ENCODE measurements at places on chromosomes 2 and 18.

DNA sequence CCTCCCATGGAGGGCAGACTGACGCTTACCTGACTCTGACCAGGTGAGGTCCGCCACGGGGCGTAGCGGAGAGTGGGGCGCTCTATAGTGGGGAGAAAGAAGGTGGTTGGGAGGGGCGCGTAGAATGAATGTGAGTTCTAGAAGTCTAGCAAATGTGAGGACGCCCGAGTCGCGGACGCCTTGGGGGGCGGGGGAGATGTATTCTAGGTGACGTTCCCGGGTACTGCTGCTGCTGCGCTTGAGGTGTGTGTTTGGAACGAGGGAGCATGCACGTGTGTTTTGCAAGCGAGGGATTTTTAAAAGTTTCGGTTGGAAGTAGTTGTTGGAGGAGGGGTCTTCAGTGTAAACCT is 758 bp downstream of the RIF1 start:
- DNase-seq: no peak

- no peak for DNase-seq
Measured at GRCh38 chr18:59385191-59385590, 26.1 kb upstream of the LMAN1 start.

- DNase-seq: peak; percentile 32
Measured at GRCh38 chr18:14086458-14087231, 45.6 kb downstream of the ZNF519 start.

GRCh38 chr18:44729631-44730101 is 49.0 kb downstream of the SETBP1 start:
- no peak for DNase-seq

- no peak for DNase-seq
Measured at GRCh38 chr2:53231908-53232307, 535.7 kb upstream of the CHAC2 start.

- DNase-seq: no peak
Measured at GRCh38 chr2:173187941-173188788, 112.5 kb downstream of the MAP3K20 start.

DNA sequence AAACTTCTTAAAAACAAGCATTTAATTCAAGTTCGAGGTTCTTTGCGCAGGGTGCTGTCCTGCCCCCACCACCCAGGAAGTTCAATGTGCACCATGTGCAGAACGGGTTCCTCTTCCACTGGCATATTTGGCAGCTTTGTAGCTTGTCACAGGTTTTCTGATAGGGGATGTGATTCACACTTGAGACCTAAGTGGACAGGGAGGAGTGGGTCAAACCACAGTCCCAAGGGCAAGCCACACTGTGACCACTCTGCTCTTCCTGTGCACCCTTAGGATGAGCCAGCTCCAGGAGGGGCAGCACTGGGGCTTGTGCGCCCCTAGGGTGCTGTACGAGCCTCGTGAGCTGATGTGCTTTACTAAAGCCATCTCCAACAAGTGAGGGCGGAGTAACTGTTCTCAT is 82.5 kb downstream of the TGFA start:
- DNase-seq: no peak

- DNase-seq: no peak
Measured at GRCh38 chr2:174581491-174581890, 16.1 kb downstream of the WIPF1 start.

DNA sequence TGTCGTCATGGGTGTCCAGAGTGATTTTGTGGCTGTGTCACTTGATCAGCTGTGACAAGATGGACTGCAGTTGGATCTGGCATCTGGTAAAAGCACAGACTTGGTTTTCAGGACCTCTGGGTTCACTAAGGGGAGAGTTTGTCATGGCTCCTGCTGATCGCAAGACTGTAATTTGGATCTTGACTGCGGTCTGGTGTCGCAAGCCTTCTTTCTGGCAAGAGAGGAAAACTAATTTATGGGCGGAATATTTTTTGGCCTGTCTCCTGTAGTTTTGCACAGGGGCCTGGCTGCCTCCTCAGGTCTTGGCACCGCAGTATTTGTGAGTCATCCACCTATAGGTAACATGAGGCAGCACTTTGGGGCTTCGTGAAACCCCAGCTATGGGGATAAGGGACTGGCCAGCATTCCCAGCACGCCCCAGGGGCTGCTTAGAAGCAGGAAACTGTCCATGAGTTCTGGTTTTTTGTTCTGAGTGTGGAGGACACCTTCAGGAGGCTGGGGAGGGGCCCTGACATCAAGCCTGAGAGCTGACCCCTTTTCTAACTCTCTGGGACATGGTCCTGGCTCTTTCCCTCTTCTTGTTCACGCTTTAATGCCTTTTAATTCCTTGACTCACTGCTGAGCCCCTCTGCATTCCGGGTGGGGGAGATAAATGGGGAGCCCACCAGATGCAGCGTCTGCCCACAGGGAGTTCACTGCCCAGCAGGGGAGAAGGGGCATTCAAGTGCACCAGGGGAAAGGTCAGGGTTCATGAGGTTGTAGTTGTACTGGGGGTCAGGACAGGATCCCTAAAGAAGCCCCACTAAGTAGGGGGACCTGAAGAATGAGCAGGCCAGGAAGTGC is 12.2 kb downstream of the SH3BP4 start:
- peak; percentile 52 for DNase-seq

GRCh38 chr18:56096861-56097260 is 508.9 kb upstream of the TCF4 start:
- no peak for DNase-seq

DNA sequence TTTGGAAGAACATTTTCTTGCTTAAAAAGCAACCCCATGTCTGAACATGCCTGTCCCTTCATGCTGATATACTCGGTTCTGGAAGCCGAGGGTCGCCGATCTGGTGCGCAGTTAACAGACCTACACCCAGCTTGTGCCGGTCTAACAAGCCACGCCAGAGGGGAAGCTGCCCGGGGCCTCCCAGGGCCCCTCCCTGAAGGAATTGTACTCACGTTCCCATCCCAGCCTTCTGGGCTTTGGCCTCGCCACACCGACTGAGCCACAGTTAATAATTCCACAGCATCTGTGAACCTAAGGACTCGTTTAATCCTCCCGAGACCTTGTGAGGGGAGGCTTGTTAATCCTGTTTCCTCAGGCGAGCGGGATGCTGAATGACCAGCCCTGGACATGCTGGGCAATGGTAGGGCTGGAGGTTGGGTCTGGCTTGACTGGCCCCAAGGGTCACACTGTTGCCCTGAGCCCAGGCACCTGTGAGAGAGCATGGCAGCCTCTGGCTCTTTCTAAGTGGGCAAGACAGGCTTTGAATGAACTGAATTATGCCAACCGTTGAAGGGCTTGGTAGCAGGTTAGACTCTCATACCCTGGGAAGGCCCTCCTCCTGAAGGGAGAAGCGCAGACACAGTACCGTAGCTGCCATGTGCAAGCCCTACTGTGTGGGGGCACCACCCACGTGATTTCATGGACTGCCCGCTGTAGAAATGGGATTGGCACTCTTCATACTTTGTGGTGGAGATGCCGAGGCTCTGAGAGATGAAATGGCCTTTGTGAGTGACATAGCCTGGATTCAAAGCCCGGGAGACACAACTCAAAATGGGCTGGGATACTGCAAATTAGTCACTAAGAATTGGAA is 27.9 kb upstream of the ODC1 start:
- no peak for DNase-seq

Data from muscle of arm (tissue), 14 donors.